ENCODE measurements at places on chromosomes 11 and 22.

DNA sequence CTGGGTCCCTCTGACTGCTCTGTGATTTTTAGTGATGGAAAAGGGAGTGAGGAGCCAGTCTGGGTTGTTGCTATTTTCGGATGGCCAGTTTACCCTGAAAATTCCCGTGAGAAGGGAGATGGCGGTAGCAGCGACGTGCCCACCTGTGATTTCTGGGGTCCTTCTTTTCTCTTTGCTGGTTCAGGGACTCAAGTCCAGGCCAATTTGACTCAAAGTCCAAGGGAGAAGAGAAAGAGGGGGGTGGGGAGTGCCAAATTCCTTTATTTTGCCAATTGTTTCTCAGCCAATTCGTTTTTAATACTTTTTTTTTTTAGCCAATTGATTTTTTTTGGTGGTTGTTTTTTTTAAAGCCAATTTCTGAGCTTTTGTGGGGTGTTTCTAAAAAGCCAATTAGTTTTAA, 6.9 kb downstream of the IGF2 start:
- no peak for DNase-seq

- no peak for DNase-seq
Observed at GRCh38 chr11:87116185-87116584, 78.5 kb downstream of the TMEM135 start.

DNA sequence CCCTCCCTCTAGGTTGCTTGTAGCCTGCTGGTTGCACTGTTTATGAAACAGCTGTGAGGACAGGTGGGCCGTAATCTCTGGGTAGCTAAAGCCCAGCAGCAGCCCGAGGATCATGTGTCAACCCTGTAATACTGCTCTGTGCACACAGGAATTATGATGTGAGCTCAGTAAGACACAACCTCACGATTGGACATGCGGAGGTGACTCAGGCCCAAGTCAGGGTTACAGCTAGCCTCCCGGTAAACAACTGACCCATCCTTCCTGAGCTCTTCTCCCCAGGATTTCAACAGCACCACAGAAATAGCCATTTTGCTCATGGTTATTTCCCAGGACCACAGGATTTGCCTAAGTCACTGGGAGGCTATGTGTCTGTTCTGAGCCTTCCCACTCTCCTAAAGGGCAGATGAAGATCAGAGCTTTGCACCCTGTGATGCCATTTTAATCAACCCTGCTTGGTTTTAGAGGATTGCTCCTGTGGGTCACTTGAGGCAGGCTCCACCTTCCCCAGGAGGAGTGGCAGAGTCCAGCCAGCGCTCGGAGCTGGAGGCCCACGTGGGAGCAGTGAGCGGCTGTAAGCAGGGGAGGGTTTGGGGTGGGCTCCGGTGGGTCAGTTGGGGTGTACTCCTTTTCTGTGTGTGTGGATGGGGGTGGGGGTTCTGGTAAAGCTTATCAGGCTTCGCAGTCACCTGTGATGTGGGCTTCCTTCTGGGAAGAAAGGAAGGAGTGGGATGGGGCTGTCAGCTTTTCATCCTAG, at the start of gene AMPD3:
Gene AMPD3, plus strand, starts transcription at position 387 of the 754 bp plus-strand sequence. CDS start 6,256 bp downstream, outside the sequence.
- DNase-seq = peak; percentile 94

- DNase-seq = no peak
Observed at GRCh38 chr11:10588904-10589303, 20.4 kb upstream of the LYVE1 start.

GRCh38 chr22:31199187-31199586, 12.9 kb upstream of the LIMK2 start:
- DNase-seq = no peak

- no peak for DNase-seq
Observed at GRCh38 chr11:128483211-128483788, 104.1 kb downstream of the ETS1 start.

DNA sequence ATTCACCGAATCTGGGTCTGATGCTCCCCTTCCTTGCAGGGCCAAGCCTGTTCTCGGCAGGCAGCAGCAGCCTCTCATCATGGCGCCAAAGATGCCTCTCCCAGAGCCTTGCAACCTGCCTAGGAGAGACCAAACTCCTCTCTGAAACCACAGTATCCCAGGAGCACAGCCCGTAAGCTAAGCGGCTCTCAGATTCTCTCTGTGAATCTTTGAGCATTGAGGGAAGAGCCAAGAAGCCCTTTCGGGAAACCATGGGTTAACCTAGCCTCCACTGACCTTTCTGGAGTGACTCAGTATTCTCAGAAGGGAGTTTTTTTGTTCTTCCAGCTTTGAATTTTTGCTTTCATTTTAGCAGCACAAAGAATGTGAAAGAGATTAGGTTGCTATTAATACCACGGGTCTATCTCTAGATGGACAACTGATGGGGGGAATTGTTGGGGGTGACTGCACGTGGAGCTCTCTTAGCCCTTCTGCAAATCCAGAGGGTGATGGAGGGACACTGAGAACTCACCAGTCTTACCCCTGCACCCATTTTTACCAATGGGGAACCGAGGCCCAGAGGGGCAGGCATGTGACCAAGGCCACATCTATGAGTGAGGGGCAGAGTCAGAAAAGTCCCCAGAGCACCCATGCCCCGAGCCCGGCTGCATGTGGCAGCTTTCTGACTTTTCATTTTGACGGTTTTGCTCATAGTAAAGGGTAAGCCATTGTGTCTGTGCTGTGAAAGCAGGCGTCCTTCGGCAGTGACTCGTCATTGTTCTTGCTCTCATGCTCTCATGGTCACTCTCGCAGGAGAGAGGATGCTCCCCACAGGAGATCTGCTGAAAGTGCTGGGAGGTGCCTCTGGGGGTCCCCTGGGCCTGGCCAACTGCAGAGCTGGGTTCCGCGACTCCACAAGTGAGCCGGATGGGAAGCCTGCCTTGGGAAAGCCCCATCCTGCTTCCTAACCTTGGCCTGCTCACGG, 36.0 kb downstream of the IRAG1 start:
- DNase-seq = peak; percentile 61

DNA sequence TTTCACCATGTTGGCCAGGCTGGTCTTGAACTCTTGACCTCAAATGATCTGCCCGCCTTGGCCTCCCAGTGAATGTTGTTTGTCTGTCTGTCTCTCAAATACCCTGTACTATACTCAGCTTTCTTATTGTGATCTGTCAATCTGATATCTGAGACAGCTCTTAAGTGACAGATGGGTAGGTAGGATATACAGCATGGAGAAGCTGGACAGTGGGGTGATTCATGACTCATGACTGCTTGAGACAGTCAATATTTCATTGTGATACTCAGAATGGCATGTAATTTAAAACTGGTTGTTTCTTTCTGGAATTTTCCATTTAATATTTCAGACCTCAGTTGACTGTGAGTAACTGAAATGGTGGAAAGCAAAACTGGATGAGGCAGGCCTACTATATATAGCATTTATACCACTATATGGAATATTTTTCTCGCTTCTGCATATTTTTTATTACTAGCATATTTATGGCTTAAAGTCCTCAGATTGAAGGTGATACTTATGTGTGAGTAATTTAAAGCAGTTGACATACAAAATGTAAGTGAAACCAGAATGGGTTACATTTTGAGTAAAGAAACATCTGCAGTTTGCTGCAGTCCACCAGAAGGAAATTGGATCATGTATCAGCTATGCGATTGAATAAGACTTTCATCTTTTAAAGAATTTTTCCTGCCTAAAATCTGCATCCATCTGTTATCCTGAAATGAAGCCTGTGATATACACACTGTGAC, 22.3 kb downstream of the ARHGAP42 start:
- peak; percentile 16 for DNase-seq

GRCh38 chr22:17775781-17776465, 1.7 kb upstream of the BID start:
- DNase-seq = no peak

- no peak for DNase-seq
Observed at GRCh38 chr11:11822946-11823345, 18.8 kb upstream of the USP47 start.

DNA sequence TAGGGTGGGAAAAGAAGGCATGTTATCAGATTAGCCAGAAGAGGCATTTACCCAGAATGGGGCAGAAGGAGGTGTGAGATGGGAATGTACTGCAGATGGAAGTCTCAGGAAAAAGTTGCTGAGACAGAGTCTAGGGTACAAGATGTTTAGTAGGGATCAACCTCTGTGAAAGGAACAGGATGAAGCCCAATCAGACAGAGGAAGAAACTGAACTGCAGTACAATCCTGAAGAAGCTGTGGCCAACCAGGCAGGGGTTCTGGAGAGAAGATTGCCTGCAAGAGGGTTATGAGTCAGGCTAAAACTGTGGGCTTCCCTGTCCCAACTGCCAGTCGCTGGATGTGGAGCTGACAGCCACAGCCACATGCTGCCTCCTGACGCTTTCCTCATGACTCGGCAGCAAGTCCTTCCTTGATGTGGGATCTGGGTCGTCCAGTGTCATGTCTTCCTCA, 64.0 kb downstream of the CWC15 start:
- peak; percentile 85 for DNase-seq

DNA sequence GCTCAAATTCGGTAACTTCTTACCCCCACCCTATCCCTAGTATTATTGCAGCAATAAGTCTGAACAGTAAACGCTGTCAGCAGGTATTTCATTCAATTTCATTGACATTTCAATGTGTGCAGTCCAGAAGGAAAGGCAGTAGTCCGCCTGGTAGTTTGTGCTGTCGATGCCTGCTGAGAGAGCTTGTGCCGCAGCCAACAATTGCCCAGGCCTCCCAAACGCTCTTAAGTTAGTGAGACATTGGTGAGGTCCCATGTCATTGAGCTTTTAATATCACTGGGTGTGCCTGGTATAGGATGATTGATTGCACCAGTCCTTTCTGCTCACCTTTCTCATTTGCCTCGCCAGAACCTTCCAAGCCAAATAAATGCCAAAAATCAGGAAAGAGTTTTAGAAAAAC, 28.1 kb downstream of the ALKBH3 start:
- DNase-seq = no peak

DNA sequence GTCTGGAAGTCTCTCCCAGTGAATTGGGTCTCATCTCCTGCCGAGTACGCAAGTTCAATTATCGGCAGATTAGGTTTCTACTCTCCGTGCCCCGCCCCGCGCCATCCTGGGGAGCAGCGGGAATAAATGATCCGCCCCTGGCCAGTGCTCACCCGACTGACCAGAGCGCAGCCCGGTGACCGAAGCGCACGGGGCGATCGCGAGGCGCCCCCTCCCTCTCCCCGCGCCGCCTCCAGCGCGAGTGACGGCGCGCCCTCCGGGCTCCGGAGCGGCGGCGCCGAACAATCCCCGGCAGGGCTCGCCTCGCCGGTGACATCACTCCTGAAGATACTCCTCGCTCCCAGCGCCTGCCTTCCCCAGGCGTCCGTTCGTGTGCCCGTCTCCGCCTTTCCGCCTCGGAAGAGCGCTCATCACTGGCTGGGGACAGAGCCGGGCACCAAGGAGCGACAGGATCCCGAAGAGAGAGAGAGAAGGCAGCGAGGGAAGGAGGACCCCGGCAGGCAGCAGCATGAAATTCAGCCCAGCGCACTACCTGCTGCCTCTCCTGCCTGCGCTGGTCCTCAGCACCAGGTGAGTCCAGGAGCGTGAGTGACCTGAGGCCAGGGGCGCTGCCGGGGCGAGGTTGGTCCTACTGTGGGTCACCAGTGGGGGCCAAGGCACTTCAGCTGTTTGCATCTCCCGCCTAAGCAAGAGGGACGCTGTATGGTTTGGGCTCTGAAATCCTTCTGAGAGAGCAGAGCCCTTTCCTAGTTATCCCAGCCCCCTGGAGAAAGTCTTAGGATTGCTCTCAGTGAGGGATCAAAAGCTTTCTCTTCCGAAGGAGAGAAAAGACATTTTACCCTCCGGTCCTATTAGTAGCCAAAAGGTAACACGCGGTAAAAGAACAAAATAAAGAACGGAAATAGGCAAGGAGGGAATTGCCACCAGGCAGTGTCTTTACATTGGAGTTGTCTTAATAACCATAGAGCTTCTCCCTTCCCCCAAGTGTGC, at the start of gene LUZP2:
Gene LUZP2, plus strand, starts transcription at position 318 of the 990 bp plus-strand sequence.
- peak; percentile 53 for DNase-seq

DNA sequence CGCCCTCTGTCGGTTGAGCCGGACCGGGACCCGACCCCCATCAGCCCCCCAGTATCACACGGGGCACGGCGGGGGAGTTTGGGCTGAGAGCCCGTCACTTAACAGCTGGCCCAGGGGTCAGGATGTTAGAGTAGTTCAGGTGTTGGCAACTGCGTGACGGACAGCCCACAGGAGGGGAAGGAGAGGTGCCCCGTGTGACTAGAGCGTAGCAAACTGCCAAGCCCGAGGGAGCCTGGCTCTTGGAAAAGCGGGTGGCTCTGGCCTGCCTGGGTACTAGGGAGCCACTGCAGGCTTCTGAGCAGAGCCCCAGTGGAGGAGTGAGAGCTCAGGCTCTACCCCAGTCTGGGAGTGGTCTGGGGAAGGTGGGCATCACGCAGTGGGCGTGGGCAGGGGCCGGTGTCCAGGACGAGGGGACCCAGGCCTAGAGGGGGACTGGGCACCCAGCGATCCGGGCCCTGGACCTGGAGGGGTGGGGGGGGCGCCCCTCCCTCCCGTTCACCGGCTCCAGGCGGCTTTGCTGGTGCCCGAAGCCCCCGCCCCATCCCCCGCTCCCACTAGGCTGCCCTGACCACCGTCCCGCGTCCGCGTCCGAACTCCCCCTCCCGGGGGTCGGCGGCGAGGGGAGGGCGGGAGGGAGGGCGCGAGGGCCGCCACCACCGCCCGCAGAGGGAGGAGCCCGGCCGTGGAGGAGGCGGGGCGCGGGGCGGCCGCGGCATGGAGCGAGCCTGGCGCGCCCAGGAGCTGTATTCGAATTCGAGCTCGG, 24.4 kb downstream of the SHANK3 start:
- DNase-seq = peak; percentile 92

- peak; percentile 86 for DNase-seq
Observed at GRCh38 chr11:68677432-68677831, 6.9 kb upstream of the GAL start.

GRCh38 chr11:120343429-120343828, 7.2 kb downstream of the ARHGEF12 start:
- no peak for DNase-seq

DNA sequence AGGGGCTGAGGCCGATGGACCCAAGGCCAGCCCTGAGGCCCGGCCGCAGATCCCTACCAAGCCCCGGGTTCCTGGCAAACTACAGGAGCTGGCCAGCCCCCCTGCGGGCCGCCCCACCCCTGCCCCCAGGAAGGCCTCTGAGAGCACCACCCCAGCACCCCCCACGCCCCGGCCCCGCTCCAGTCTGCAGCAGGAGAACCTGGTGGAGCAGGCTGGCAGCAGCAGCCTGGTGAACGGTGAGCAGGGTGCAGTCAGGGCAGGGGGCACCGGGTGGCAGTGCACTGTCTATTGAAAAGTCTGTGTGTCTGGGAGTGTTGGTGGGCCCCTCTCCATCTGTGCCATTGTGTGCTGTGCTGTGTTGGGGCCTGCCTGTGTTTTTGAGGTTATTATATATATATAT, 16.1 kb downstream of the MICALL1 start:
- no peak for DNase-seq

- peak; percentile 40 for DNase-seq
Observed at GRCh38 chr11:57323167-57323854, 1.4 kb downstream of the TNKS1BP1 start.

GRCh38 chr11:117039900-117040299, 58.3 kb downstream of the SIK3 start:
- DNase-seq = no peak

- DNase-seq = no peak
Observed at GRCh38 chr22:31425331-31426050, 26.1 kb downstream of the DRG1 start.

DNA sequence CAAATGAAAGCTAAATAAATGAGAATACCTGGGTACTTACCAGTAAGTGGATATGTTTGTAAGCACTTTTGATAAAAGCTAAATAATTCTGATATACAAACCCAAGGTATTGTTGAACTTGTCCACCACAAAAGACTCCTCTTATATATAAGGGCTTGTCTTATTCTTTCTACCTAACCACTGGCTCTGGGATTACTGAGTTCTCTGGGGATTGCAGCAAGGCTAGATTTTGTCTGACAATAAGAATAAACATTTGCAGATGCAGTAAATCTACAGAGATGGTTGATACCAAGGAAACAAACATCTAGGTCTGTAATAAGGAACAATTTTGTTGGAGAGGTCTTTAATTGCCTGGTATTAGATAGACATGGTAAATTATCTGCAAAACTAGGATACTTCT, at the start of gene OR51A4:
Gene OR51A4, minus strand, starts transcription at position 101 of the 400 bp plus-strand sequence. CDS start 505 bp downstream, outside the sequence.
- no peak for DNase-seq
